ENCODE measurements at places on chromosomes 3 and 15. TPM values are rescaled to one million over a fixed set of nuclear protein-coding genes. Genes with fewer than 3 reads are reported as not detected.

Gene ASB14
- total RNA-seq, result not detected

- no peak for DNase-seq
Measured at GRCh38 chr3:155283092-155284056, 10.1 kb downstream of the STRIT1 start.

- no peak for DNase-seq
Measured at GRCh38 chr15:91787198-91787597, 66.3 kb upstream of the SLCO3A1 start.

- no peak for DNase-seq
Measured at GRCh38 chr3:141181196-141181595, 50.4 kb upstream of the PXYLP1 start.

- no peak for DNase-seq
Measured at GRCh38 chr15:29566914-29567313, 255.4 kb downstream of the TJP1 start.

DNA sequence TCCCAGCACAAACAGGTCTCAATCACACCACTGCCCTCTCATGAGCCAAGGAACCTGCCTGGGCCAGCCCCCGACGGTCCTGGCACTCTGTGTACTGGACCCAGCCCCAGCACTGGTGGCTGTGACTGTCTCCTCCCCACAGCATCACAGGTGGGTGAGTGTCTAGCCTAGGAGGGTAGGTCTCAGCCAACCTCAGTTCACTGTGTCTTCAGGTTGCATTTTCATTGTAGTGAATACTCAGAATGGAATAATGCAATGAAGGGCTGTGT, 163.4 kb upstream of the NSMCE3 start:
- no peak for DNase-seq

Gene IL12A
- 2.9 TPM for total RNA-seq

GRCh38 chr3:129718201-129718600, 111.7 kb upstream of the PLXND1 start:
- DNase-seq, result no peak

Gene ANAPC13
- 15.5 TPM for total RNA-seq

Gene MST1R
- total RNA-seq, result 0.58 TPM

Gene LRRK1
- total RNA-seq, result 0.39 TPM
